Activated T-helper 9 cell treated with anti-CD3 and anti-CD28 coated beads, Interleukin-2, amount 50 U/mL, for 16 hours (primary cell): ENCODE measurements at places on chromosomes 3 and 15.

GRCh38 chr3:187183210-187183862 is 13.9 kb upstream of the RTP1 start:
- no peak for DNase-seq

DNA sequence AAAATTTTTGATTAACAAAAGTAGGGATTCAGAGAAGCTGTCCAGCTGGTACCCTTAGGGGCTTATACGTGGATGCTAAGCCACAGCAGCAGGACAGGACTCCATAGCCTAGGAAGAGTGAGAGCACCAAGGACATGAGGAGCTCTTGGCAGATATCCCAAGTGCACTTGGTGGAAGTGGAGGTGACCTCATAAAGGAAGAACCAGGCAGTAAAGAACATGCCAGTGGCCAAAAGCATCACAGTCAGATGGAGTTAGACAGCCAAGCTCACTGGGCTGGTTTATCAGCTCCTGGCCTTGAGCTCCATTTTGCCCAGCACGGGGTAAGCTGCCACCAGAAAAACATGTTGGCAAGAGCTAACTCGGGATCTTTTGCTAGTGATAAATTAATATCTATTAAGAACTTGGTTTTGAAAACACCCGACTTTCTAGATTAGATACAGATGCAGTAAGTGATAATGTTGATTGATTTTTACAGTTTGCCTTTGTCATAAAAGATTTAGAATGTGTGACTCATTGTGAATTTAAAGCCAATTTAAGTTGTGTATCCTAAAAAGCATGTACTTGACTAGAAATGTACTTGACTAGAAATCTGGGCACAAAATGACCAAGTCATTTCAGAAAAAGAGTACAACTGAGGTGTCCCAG is 108.0 kb downstream of the CMSS1 start:
- no peak for DNase-seq

DNA sequence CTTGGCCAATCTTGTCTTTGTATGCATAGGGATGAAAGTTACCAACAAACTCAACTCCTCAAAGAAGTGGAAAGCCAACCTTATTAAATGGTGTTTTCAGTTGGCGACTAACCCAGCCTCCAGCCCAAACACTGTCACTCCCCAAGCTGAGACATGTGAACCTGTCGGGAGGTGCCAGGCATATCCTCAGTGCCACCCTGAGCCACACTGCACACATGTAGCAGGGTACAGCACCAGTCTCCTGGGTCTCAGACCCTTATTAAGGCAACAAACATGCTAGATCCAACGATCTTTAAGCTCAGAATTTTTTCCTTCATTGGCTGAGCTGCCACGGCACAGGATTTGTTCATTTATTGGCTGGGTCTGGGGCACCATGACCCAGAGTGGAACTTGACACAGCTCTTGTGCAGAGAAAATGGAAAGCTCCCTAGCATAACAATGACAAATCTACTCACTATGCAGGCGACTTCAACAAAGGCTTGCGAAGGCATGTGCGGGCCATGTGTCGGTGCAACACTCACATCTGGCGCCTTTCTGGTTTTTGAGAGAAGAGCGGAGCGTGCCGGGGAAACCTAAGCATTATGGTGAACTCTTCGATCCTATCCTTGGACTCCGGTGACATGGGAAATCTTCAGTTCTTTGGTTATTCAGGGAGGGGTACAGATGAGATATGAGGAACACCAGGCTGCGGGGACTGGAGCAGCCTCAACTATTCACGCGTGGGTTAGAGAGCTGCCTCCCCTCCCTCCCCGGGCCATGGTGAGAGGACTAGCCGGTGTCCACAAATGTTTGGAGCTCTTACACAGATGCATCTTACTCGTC is 190.1 kb downstream of the FAM43A start:
- no peak for DNase-seq

DNA sequence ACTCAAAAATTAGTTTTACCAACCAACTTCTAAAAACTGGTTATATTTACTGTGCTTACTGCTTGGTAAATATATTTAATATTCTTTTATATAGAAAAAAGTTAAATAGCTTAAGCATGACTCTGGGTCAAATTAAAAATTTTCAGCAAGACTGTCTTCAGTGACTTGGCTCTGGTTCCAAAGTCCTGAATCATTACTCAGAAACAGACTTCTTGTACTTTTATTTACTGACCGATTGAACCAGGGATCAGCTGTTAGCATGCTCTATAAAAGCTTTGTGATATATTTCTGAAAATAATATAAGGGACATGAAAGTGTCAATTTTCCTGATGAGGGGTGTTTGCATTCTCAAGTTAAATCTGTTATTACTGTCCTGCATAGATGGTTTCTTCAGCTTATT is 164.3 kb downstream of the MCTP2 start:
- DNase-seq: no peak

DNA sequence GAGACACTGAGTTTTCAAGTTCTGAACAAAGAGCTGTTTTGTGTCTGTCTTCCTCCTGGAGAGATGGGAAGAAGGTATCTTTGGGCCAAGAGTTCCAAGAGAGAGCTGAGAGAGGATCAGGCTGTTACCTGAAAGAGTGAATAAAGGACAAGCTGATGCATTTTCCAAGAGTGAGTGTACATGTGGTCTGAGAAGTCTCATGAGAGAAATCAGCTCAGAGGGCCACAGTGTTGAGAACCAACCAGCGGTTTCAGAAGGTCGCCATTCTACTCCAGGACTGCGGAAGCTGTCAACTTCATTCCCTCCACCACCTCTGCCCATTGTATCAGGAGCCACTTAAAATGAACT is 42.7 kb upstream of the PPP2R3A start:
- DNase-seq: no peak

GRCh38 chr3:124318656-124319055 is 326.7 kb upstream of the ROPN1 start:
- DNase-seq: no peak

GRCh38 chr3:45082142-45082538 is 56.0 kb downstream of the CLEC3B start:
- no peak for DNase-seq
